Activated naive CD8-positive, alpha-beta T cell treated with anti-CD3 and anti-CD28 coated beads for 36 hours (primary cell): ENCODE measurements at places on chromosomes 1 and 21. TPM values are rescaled to one million over a fixed set of nuclear protein-coding genes. Genes with fewer than 3 reads are reported as not detected.

The ARTN gene
- total RNA-seq = 0.43 TPM

The HLCS gene
- 13.7 TPM for total RNA-seq

The C1orf94 gene
- total RNA-seq = not detected

The TNFRSF1B gene
- total RNA-seq = 193 TPM

The OTUD3 gene
- total RNA-seq = 6.2 TPM

The KLHL21 gene
- total RNA-seq = 31.2 TPM
